ENCODE measurements at places on chromosomes 11 and 22.

DNA sequence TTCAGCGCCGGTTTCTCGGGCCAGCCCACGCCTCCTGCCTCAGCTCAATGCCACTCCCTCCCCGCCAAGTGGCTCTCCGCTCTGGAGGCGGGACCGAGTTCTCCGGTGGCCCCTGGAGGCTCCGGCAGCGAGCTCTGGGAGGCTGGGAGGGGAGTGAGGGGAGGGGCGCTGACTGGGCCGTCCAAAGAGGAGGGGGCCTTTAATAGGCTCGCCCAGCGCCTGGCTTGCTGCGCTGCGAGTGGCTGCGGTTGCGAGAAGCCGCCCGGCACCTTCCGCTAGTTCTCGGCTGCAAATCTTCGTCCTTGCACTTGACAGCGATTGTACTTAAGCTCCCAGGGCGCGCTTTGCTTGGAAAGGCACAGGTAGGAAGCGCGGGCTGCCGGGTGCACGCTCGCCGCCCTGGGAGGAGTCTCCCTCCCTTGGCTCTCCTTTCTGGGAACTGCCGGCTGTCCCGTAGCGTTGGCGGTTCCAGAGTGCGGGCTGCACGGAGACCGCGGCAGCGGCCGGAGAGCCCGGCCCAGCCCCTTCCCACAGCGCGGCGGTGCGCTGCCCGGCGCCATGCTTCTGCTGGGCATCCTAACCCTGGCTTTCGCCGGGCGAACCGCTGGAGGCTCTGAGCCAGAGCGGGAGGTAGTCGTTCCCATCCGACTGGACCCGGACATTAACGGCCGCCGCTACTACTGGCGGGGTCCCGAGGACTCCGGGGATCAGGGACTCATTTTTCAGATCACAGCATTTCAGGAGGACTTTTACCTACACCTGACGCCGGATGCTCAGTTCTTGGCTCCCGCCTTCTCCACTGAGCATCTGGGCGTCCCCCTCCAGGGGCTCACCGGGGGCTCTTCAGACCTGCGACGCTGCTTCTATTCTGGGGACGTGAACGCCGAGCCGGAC lies at the start of gene ADAMTS15:
Gene ADAMTS15, plus strand, starts transcription at position 230 of the 894 bp plus-strand sequence. Its CDS starts 329 bp downstream, at position 559.
- DNase-seq = no peak

GRCh38 chr22:44391481-44392445 lies 79.0 kb upstream of the SHISAL1 start:
- no peak for DNase-seq

DNA sequence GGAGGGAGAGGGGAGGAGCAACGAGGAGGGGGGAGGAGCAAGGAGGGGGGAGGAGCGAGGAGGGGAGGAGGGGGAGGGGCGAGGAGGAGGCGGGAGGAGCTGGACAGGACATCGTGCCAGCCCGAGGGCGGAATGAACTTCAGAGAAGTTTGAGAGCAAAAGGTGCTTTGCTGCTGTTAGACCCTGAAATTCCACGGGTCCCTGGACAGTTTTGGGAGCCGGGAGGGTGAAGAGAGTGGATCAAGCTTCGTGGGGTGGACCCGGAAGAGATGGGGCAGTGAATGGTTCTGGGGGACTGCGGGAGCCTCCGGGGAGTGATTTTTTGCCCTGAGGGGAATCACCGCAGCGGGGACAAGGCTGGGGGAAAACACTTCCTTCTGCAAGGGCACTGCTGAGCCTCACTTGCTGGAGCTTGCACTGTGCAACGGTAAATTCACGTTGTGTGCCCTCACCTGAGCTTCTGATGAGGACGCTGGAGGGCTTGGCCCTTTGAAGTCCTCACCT lies 10.7 kb upstream of the NLRP6 start:
- peak; percentile 61 for DNase-seq

DNA sequence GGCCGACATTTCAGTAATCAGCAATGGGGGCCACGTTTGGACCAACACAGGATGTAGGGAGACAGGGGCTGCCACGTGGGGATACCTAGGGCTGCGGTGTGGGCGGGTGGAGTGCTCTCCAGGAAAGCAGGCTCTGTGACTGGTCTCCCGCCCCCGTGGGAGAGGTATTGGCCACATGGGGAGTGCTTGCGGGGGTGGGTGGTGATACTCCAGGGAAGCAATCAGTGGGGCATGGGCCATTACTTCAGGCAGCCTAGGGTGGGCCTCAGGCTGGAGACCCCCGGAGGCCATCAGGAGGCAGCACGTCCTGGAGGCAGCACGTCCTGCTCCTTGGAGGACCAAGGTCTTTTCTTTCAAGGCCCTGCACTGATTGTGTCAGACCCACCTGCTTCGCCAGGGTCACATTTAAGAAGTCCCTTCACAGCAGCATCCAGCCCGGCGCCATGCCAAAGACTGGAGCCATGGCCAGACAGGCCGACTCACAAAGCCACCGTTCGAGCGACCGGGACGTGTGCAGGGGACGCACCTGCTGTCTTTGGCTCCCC lies 3.0 kb upstream of the MUC2 start:
- no peak for DNase-seq

DNA sequence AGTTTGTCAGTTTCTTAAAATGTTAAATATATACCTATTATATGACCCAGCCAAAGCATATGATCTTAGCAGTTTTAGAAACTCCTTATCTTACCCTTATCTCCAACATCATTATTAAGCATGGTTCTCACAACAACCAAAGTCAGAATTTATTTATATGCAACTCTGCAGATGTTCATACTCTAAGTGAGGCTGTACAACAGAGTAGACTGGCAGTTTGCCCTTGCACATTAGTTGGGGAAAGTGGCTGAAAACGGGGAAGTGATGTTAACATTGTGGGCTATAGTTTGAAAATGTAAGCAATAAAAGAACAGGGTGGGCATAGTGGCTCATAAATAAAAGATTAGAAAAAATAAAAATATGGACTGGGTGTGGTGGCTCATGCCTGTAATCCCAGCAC lies 49.7 kb downstream of the ATG16L2 start:
- DNase-seq = no peak

DNA sequence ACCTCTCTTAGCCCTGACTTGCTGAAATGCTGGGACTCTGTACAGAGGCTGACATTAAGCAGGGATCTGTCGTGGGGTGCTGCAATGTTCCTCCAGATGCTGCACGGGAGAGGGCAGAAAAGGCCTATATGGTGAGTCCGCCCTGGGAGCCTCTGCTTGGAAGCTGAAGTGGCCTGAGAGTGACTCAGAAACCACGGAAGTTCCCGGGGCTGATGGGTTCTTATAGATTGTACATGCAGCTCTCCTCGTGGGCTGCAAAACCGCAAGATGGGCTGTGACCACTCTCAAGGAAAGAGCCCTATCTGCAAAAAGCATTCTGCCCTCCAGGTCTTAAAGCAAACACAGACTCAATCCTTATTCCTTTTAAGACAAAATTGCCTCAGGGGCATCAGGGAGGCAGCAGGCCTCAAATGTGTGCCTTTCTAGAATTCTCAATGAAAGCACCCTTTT lies 5.8 kb upstream of the SLC43A3 start:
- DNase-seq = no peak

GRCh38 chr22:42317008-42317407 lies 46.6 kb upstream of the TCF20 start:
- DNase-seq = peak; percentile 59

DNA sequence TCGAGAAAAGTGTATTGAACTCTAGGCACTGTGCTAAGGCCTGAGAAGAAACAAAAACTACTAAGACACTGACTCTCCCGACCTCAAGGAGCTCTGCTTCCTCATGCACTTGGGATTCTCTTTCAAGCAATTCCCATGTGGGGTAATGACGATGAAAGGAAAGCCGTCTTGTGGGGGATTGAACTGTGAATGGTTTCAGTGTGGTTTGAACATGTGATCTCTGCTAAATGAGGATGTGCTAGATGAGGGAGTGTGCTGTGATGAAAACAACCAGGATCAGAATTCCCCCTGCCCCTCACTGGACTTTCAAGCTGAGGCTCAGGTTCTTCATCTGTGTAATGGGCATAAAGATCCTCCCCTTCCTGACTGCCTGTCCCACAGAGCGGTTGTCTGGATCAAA lies 74.9 kb downstream of the DEPDC5 start:
- DNase-seq = no peak

DNA sequence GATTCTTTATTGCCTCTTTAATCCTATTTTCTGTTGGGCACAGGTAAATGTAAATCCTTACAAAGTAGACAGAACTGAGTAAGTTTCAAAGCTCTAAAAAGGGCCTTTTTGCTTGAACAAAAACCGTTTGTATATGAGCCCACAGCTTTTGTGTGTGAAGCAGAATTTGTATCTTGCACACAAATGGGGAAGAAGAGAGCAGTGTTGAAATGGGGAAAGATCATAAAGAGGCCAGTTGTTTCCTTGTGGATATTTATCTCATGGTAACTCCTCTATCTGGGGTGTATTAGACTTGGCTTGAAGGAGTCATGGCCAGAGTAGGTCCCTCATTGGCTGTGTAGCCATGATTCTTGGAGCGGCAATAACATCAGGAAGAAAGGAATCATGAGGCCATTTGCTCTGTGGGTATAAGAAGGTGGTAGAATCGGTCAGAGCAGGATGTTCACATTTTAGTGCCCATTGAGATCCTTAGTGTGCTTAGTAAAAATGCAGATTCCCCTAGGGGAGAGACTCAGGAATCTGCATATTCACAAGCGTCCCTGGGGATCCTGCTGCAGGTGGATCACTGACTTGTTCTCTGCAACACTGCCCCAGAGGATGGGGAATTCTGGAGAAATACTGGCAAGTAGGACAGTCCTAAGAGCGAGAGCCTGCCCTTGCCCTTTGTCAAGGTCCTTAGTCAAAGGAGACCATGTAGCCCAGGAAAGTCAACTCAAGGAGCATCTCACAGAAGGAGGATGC lies 126.5 kb downstream of the LDLRAD3 start:
- no peak for DNase-seq

GRCh38 chr11:68312117-68312779 lies at the start of gene LRP5:
Gene LRP5, plus strand, starts transcription at chr11:68312591. Its CDS starts 124 bp downstream, at chr11:68312715.
- no peak for DNase-seq

- no peak for DNase-seq
These were observed 80.7 kb downstream of the NAV2 start for GRCh38 chr11:19793326-19793725.

- no peak for DNase-seq
These were observed 129.1 kb downstream of the EHF start for GRCh38 chr11:34749666-34750659.

- DNase-seq = no peak
These were observed 539 bp downstream of the SDHD start for GRCh38 chr11:112087212-112087611.

DNA sequence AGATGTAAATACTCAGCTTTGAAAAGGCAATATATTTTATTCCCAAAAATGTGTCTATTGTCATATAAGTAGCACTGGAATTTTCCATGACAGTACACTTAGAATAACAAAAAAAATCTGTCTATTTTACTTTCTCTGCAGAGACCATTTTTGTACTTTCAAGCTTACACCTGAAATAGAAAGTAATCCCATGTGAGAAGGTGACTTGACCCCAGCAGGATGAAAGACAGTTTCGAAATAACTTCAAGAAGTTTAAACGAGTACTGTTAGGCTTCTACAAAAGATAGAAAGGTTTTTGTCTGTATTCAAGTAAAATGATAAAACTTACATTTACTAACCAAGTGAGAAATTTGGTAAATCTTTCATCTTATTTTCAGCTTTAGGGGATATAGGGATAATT lies 259.9 kb upstream of the CTSC start:
- DNase-seq = no peak

DNA sequence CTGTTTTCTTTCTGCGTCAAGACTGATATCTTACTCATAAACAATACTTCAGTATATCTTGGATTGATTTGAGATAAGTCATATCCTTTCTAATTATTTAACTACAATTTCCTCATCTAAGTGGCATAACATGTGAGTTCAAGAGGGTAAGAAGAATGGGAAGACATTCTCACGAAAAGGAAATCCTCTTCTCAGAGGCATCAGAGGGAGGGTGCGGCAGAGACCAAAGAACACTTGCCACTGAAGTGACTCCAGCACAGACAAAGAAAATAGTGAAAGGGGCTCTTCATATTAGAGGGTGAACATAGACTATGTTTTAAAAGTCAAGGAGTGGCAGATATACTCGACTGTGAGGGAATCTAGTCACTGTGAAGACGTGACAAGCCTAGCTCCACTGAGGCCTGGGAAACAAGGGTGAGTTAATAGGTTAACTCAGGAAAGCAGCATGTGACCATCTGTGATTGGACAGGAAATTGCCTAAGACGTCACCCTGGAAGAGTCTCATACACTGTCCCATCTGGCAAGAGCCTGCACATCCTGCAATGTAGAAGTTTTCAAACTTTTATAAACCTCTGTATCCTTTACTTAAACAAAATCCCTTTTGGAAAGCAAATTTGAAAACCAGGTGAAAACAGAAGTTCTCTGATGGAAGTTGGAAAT lies 1.9 kb upstream of the MMP1 start:
- DNase-seq = no peak

DNA sequence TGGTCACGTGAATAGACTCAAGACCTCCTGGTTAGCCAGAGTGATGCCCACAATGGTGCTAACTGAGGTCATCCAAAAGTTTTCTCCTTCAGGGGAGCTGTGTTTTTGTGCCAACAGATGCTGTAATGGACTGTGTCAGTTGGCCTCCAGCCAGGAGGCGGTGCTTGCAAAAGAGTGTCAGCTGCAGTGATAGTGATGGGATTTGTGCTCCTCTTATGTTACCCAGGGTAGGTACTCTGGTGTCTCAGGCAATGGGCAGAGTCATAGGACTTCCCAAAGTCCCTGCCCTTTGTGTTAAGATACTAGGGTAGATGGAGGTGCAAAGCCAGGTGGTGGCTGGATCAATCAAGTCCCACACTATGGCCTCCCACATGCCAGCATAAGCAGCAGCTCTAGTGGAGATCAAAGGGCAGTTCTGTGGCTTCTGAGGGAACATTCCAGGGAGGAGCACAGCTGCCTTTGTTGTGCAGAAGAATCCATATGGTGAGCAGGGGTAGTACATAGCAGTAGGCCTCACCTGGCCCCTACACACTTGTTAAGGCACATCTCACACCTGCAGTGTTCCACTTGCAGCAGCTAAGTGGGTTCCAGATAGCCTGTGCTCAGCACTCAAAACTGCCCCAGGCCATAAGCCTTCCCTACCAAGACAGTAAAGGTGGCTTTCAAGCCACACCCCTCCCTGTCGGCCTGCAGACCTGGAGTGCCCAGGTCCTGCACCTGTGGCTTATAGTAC lies 9.4 kb upstream of the FANCF start:
- no peak for DNase-seq

DNA sequence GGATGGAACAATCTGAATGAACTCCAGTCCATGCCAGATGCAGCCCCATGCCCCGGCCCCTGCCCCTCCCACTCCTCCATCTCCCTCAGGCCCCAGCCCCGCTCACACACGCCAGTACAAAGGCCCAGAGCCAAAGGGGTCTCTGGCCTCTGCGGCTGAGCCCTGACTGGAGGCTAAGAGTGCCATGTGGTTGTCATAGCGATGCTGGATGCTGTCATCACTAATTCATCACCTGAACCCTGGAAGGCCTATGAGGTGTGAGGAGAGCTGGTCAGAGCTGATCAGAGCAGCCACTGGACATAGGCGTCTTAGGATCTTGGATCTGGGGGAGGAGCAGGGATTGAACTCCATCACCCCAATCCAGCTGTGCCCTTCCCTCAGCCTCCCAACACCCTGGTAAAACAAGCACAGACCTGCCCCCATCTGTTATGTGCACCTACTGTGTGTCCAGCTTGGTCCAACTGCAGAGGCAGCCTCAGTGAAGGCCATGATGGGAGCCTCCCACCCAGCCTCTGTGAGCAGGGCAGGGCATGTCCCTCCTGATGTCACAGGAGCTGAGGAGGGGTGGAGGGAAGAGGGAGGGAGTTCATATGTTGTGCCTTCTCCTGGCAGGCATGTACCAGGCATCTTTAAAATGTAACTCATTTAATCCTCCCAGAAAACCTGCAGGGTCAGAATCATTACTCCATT lies 16.7 kb downstream of the PDE2A start:
- DNase-seq = no peak

Data from central memory CD4-positive, alpha-beta T cell (primary cell).